HTR-8/SVneo (cell line): ENCODE measurements at places on chromosomes 5 and 9.

GRCh38 chr9:37503736-37504135 is 18.0 kb downstream of the POLR1E start:
- no peak for DNase-seq

GRCh38 chr9:116928289-116928688 is 241.2 kb downstream of the TRIM32 start:
- DNase-seq, result no peak

DNA sequence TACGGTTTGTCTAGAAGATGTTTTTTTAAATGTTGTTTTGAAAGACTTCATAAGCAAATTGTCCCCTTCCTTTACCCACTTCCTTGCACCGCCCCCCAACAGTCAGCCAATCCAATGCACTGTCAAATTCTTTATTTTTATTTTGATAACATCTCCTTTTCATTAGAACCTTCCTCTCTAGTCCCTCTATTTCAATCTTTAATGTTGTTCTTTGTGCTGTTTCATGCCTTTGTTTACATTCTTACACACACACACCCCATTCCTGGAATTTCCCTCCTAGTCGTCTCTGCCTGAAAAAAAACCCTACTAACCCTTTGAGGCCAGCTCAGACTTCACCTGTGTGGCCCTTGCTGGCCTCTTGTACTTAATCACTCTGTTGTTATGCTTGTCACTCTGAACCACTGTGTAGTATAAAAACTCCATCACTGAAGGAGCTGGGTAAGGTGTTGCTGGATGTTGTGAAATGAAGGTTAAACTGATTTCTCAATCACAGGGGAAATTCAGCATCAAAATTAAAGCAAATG is 133.4 kb downstream of the UGCG start:
- peak; percentile 44 for DNase-seq

DNA sequence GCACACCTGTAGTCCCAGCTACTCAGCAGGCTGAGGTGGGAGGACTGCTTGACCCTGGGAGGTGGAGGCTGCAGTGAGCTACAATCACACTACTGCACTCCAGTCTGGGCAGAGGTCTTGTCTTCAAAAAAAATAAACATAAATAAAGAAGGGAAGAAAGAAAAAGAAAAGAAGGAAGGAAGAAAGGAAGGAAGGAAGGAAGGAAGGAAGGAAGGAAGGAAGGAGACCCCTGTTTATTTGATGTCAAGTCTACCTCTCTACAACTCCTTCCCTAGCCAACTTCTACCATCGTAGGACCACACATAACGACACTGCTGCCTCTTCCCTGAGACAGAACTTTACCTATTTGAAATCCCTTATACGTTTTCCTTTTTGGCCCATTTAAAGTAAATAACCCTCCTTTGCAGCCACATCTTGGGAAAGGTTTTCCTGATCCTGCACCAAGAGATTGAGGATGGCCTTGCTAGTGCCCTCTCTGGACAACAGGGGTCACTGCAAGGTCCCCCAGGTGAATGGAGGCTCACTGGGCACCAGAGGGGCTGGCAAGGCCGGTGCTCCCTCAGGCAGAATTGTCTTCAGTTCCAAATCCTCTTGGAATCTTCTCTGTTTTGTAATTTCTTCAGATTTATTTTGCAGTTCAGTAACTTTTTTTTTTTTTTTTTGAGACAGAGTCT is 10.5 kb downstream of the RPS14 start:
- DNase-seq, result peak; percentile 41

DNA sequence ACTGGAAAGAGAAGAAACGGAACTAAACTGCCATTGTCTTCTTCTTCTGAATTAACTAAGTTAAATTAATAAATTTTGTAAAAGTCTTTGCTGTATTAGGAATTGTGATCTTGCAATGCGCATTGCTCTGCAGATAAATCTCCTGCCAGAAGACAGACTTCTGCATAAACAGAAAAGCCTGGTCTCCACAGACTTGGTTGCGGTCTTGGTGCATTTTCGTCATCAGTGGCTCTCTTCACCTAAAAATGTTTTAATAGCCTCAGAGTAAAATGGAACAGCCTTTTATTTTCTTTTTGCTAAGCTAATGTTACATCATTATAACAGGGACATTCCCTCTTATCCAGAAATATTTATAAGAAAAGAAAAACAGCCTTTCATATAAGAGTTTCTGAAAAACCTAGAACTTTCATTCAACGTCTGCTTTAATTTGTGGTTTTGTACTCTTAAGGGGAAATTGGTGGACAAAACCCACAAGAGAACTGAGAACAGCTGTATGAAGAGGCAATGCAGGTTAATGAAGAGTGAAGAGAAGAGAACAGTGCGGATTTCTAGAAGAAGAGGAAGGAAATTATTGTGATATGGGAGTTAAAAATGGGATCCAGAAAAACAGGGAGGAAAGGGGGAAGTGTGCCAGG is 10.1 kb downstream of the IFNA5 start:
- no peak for DNase-seq

DNA sequence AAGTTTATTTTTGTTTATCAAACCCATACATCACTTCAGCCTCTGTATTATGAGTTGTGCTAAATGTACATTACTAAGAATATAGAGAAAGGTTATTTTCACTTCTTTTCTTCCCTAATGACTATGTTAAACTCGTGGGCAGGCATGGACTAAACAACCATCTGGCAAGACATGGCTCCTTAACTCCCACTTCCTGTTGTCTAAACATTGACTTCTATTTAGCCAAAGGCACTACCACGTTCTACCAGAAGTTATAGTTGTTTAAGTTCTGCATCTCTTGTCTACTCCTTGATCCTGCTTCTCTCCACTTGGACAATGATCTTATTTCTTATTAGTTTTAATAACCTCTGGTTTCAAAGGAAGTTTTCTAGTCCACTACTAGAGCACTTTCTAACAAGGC is 136.1 kb downstream of the MACIR start:
- DNase-seq, result no peak

DNA sequence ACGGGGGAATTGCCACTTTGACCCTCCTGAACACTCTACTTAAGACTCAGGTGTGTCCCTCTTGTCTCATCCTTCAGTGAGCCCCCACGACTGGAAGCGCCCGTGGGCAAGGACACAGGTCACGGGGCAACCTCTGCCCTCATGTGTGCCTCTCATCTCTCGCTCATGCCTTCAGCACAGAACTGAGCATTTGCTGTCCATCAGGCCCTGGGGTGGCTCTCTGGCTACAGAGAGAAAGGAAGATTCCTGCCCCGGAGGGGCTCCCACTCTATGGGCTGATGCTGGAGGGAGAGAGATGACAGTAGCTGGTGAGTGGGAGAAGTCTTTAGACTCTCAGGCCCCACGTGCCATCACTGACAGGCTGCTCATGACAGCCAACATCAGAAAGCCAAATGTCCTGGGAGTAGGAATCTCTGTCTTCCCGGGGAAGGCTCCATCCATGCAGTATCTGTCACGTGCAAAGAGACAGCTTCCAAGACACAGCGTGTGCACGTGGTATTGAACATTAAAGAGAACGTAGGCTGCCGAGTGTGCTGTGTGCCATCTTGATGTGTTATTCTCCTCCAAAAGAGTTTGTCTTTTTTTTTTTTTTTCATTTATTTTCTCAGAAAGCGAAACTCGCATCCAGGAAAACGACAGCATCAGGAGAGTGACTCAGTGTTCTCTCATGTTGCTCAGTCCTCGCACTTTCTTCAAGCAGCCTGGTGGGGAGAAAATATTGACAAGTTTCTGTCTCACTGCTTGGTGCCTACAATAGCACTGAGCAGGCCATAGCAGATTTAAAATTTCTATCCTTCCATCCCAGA is 190.5 kb downstream of the GAS1 start:
- DNase-seq, result no peak

DNA sequence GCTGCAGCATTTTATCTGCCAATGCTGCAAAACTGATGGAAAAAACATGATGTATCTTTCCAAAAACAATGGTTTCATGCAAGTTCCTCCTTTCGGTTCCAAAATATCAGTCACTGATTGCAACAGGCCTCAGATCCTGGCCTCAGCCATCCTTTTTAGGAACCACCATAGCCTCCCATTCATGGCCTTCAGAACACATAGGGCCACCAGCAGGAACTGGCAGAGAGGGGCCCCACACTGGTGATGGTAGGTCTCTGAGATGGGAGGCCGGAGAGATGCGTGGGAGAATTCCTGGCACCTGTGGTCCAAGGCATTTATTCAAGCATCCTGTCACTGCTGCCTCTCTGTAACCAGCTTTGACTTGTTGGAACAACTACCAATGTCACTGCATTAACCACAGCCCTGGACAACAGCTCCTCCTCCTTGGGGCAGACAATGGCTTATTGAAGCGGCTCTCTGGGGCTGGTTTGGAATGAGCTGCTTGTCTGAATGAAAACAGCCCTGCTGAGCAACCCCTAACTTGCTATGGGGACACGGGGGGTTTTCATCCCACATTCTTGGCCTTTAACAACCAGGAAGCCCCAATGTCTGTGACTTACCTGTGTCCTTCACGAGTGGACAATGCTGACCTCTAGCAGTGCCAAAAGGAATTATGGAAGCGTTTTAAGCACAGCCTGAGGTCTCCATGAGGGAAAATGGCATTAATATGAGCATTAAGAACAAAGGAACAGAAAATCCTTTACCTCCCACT is 108.1 kb downstream of the LHFPL2 start:
- DNase-seq, result no peak

GRCh38 chr9:109295221-109296130 is 25.4 kb downstream of the EPB41L4B start:
- no peak for DNase-seq
